Fibroblast of mammary gland (primary cell): ENCODE measurements at places on chromosomes 7 and 10.

DNA sequence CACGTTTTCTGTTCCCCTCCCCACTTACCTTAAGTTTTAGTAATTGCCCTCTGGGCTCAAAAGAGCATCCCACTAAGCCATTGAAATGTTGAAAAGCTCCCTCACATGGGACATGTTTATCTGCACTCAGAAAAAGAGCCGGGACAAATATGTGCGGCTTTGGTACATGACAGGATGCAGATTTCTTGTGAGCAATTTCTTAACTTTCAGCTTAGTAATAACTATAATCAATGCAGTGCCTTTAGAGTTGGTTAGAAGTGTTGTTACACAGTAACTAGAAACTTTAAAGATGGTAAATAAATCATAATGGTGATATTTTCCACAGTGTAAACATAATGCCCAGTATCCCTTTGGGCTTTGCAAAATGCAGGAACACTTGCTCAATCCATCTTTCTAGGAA is 89.2 kb downstream of the ZNF365 start:
- DNase-seq, result no peak

GRCh38 chr7:89771003-89771636 is 383.1 kb upstream of the STEAP1 start:
- no peak for DNase-seq

- no peak for DNase-seq
Observed at GRCh38 chr10:17771017-17771416, 19.0 kb downstream of the TMEM236 start.

DNA sequence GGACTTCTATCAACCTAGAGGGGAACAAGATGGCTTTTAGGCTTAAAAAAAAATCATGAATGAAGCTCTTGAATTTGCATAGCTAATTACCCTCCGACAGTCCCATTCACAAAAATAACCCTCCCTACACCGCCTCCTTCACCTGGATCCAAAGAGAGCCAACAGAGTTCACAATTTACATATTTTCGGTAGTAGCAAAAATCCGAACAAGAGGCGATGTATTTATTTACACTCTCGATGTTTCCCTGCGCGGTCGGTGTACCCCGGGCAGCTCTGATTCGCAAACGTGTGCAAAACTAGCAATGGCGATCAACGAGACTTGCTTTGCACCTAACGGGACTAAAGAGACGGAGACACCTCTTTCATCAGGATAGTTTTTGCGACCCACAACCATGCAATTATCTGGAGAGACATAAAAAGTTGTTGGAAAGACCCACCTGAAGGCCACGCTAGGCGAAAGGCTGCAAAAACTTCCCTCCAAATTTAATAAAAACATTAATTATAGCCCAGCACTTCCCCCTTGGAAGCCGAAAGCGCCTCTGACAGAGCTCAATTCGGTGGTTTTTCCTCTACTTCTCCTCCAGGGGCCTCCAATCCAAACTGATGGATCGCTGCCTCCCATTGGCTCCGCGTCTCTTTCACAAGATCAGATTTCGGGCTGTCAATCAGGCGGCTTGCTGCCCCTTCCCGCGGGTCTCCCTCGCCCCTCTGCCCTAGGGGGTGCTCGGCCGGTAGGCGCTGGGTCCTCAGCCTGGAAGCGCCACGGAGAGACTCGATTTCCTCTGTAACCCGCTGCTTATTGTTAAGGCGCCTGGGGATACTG is at the start of gene ETV1:
Gene ETV1 (minus strand): TSS at position 541 of the 823 bp plus-strand sequence. CDS start 614 bp downstream, outside the sequence.
- peak; percentile 74 for DNase-seq

DNA sequence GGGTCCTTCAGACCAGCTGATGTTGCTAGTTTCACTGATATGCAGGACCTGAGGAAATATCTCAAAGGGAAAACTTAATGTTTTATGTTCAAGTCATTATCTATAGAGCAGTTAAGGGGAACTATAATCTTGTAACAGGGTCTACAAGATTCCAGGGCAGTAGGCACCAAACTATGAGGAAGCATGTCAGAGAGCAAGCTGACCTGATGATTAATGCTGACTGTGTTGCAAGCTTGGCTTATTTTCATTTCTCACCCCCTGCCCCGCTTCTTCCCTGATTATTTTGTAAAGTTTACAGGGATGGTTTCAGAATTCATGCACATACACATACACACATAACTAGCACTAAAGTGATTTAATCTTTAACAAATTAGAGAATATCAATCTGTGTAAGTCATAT is 84.3 kb upstream of the CACNA2D1 start:
- peak; percentile 47 for DNase-seq

DNA sequence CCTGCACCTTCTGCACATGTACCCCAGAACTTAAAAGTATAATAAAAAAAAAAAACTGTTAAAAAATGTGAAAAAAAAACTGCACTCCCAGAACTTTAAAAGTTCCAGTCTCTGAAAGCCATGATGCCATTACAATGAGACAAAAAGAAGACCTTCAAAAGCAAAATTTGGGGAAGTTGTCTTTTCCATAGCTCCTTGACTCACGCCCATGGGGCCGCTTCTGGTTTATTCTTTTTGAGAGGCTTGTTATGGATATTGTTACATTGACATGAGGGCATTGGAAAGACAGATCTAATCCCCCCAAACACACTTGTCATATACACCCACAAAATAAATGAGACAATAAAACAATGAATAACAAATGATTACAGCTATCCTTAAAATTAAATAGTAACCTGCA is 798 bp downstream of the BLNK start:
- DNase-seq, result no peak

GRCh38 chr10:99544322-99544721 is 11.6 kb downstream of the NKX2-3 start:
- DNase-seq, result no peak

DNA sequence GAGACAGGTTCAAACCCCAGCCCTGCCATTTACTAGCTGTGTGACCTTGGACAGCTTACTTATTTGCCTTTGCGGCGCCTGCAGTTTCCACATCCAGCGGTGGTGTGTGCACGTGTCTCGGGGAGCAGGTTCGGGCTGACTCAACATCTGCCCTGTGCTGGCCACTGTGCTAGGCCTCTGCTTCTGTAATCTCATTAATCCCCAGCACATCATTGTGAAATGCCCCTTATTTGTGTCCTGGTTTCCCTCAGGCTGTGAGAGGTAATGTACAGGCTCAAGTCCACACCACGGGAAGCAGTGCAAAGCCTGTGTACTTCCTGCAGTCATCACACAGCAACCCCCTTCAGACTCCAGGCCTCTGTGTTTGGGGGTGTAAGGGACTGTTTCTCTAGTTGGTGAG is 285.7 kb downstream of the RPS24 start:
- no peak for DNase-seq

DNA sequence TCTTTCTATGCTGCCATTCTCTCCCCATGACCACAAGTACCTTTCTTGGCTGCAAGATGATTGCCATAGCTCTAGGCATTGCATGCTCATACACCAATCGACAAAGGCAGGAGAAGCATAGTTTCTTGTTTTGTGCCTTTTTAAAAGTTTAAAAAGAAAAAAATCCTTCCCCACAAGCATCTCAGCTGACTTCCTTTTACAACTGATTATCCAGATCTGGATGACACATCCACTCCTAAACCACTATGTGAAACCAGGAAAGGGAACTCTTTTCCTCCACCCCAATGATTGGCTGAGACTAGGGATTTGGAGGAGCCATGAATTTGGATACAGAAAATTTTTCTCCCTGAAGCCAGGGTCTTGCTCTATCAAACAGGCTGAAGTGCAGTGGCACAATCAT is 14.5 kb upstream of the LRRC4 start:
- peak; percentile 42 for DNase-seq

DNA sequence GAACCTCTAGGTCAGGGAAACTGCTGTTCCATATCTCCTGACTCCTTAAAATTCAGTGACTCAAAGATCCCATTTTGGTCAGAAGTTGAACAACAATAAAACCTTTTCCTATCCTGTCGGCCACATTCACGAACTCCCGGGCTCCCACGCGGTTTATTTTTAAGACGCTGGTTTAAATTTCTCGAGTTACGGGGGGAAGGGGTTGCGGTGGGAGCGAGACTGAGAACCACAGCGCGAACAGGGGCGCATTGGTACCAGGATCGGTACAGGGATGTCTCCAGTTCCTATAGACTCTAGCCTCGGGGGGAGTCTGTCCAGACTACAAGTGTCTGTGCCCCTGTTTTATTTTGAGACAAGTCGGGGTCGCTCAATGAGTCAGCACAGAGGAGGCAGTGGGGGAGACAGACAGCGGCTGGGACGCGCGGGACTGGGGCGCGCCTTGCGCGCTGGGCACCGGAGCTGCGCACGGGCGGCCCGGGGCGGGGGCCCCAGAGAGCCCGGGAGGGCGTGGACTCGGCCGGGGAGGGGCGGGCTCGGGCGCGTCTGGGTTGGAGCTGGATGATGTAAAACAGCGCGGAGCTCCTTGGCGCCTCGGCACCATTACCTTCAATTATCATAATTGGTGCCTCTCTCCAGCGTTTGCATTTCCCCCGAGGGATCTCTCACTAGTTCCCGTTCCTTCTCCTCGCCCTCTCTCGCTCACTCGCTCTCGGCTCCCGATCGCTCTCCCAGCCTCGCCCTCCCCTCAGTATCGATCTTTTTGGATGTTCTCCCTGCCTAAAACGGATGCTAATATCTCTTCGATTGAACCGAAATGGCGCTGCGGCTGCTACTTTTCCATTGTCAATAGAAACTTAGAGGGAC is 8.7 kb upstream of the BAMBI start:
- no peak for DNase-seq

DNA sequence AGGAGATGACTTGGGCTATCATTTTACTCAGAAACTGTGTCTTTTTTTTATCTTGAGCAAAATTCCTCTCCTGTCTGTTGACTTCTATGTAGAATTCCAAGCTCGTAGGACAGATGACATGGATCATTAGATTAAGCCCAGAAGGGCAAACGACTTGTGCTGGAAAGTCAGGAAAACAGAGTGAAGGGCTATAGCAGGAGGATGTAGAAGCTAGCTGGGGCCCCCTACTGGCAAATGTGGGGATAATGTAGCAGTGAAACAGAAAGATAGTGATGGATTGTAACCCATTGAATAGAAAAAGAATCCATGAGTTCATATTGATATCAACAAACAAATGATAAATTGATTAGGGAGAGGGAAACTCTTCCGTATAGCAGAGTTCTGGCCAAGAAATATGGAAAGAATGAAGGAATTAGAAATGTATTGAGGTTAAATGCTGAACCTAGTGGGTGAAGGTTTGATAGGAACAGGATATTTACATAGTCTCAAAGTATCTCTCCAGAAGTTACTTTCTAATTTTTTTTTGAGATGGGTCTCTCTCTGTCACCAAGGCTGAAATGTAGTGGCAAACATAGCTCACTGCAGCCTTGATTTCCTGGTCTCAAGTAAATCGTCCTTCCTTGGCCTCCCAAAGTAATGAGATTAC is 103.6 kb downstream of the LYZL1 start:
- peak; percentile 41 for DNase-seq

DNA sequence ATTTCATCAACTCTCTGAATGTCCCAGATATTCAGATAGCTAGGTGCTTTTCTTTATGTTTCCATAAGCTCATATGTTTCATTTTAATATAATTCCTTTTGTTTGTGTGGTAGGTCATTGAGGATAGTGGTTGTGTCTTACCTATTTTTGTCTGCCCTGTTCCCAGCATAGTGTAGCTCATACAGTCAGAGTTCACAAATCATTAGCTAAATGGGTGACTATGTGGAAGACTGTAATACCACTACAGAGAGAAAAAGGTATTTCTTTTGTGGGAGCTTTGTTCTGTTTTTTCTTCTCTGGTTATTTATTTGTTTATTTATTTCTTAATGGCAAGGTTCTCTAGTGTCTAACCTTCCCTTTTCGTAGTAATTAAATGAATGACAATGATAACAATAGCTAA is 39.8 kb downstream of the EXOC4 start:
- DNase-seq, result no peak
